Natural killer cell (primary cell): ENCODE measurements at places on chromosomes 13 and 19. TPM values are rescaled to one million over a fixed set of nuclear protein-coding genes. Genes with fewer than 3 reads are reported as not detected.
A peak's percentile ranks its signal among the peaks of the same experiment; 100 is the strongest.

Gene SUGP1
- total RNA-seq, result 75.8 TPM

GRCh38 chr13:91242652-91243051, 104.8 kb upstream of the MIR17HG start:
- DNase-seq, result no peak
- no peaks in the 10 kb centered on the region for H3K27me3 ChIP-seq
- H3K4me3 ChIP-seq, result no peak overlapping the region
- no peaks in the 10 kb centered on the region for H3K4me1 ChIP-seq
- no peaks in the 10 kb centered on the region for H3K36me3 ChIP-seq

GRCh38 chr13:39419876-39420275, 183.1 kb downstream of the LHFPL6 start:
- H3K27ac ChIP-seq, result no peak overlapping the region
- DNase-seq, result no peak

DNA sequence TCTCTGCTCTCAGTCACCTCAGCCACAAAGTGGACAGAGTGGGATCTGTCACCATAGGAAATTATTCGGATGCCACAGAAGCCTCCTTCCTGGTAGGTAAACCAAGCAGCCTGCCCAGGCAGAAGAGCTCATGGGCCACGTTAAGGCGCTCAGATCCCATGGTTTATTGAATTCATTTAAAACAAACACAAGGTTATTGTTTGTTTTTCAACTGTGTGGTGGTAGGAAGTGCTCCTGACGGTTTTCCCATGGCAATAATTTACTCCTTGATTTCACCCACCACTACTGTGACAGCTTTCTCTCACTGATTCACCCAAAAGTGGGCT, 14.4 kb downstream of the BCAM start:
- no peak for DNase-seq
- H3K27ac ChIP-seq, result no peak overlapping the region
- no peaks in the 10 kb centered on the region for H3K36me3 ChIP-seq
- H3K27me3 ChIP-seq, result no peaks in the 10 kb centered on the region

DNA sequence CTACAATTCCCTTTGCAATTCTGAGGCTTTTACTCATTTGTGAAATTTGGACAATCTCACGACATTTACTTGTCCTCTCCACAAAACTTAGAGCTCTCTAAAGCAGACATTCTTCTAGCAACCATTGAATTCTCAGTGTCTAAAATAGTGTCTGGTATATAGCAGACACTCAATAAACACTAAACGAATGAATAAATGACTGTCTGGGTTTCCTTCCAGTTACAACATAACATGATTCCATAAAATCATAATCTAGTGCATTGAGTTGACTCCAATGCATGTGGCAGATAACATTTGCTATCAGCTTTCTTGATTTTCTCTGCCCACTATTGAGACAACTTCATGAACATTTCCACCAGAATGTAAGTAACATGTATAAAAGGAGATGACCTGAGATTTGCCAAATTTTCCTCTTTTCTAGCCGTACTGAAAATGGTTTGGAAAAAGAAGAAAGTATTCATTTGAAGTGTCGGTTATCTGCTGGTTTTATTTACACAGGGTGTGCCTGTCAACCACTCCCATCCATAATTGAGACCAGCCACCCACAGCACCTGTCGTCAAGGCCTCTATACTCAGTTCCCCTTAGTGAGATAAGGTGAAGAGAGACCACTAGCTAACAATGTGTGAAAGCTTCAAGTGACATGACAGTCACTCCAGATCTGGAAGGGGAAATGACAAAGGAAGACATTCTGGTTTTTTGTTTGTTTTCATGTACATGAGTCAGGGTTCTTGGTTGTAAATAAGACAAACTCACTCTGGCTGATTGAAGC, 4.8 kb upstream of the SERP2 start:
- no peaks in the 10 kb centered on the region for H3K27me3 ChIP-seq
- H3K4me1 ChIP-seq, result no peaks in the 10 kb centered on the region
- no peak for DNase-seq
- no peaks in the 10 kb centered on the region for H3K36me3 ChIP-seq
- no peak overlapping the region for H3K27ac ChIP-seq

DNA sequence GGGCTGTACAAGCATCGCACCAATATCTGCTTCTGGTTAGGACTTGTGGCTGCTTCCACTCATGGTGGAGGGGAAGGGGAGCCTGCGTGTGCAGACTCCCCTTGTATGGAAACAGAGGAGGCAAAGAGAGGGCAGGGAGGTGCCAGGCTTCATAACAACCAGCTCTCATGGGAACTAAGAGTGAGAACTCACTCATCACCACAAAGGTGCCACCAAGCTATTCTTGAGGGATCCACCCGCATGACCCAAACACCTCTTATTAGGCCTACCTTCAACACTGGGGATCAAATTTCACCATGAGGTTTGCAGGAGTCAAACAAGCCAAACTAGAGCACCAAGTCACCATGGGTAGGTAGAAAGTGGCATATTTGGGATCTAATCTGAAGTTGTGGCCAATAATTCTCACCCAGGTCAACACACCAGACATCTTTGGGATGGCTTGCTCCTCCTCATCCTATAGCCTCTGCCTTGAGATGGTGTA, 46.4 kb downstream of the RUBCNL start:
- H3K27ac ChIP-seq, result peak overlapping the region; percentile 63
- DNase-seq, result no peak
- no peaks in the 10 kb centered on the region for H3K27me3 ChIP-seq
- H3K4me3 ChIP-seq, result no peak overlapping the region
- no peaks in the 10 kb centered on the region for H3K36me3 ChIP-seq

DNA sequence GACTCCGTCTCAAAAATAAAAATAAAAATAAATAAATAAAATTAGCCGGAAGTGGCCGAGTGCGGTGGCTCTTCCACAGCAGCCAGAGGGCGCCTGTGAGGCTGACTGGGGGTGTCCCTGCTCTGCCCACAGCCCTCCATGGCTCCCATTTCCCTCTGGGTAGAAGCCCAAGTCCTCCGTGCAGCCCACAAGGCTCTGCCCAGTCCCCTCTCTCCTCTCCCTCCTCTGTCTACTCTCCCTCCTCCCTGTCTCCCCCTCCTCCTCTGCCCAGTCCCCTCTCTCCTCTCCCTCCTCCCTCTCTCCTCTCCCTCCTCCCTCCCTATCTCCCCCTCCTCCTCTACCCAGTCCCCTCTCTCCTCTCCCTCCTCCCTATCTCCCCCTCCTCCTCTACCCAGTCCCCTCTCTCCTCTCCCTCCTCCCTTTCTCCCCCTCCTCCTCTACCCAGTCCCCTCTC, 20.4 kb downstream of the MISP start:
- H3K4me1 ChIP-seq, result peaks cover 6% of the 10 kb centered on the region
- H3K27ac ChIP-seq, result no peak overlapping the region
- peaks cover 2% of the 10 kb centered on the region for H3K27me3 ChIP-seq

DNA sequence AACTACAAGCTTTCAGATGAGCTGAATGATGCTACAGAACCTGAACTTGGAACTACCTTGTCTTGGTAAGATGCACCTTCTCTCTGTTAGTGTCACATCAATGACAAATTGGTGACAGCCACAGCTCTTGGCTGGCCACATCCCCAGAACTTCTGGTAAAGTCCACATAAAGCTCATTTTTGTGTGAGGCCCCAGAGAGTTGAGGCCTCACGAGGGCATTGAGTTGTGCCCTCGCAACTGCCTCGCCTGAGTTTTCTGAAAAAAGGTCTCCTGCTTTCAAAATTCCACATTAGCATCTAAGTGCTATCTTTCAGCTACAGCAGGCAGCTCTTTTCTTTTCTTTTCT, 42.6 kb downstream of the MRPL57 start:
- H3K4me1 ChIP-seq, result peaks cover 12% of the 10 kb centered on the region
- H3K4me3 ChIP-seq, result no peak overlapping the region
- H3K27ac ChIP-seq, result no peak overlapping the region
- H3K27me3 ChIP-seq, result peaks cover 6% of the 10 kb centered on the region
- H3K36me3 ChIP-seq, result no peaks in the 10 kb centered on the region
- no peak for DNase-seq
